ENCODE measurements at places on chromosomes 3 and 15.

GRCh38 chr15:70023769-70024491, 73.8 kb downstream of the TLE3 start:
- no peak for DNase-seq

DNA sequence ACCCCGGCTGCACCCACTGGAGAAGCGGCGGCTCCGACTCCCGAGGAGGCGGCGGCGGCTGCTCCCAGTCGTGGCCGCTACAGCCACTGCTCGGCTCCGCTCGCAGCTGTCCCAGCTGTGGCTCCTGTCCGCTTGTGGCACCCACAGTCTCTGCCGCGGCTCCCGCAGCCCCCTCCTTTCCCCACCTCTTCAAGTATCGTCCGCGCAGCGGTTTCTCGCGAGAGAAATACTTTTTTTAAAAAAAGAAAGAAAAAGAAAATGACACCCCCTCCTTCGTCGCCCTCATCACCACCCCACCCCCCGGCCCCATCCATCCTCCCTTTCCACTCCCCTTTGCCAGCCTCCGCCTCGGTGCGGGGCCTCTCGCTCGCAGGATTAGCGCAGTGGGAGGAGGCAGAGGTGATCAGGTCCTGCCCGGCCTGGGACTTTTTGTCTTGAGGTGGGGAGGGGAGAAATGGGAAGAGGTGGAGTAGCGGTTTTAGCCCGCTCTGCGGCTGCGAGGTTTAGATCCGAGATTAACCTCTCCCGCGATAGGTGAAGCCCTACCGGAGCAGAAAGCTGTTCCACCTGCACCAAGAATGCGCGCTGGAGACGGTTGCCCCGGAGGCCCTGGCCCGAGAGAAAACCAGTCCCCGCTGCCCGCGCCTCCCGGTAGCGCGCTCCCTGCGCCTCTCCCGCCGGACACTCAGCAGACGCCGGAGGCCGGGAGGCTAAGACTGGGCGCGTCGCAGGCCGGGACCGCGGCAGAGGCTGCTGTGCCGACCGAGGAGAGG, at the start of gene FBN1:
Gene FBN1, minus strand, starts transcription at position 152 of the 773 bp plus-strand sequence. CDS start 940 bp downstream, outside the sequence.
- DNase-seq, result no peak

DNA sequence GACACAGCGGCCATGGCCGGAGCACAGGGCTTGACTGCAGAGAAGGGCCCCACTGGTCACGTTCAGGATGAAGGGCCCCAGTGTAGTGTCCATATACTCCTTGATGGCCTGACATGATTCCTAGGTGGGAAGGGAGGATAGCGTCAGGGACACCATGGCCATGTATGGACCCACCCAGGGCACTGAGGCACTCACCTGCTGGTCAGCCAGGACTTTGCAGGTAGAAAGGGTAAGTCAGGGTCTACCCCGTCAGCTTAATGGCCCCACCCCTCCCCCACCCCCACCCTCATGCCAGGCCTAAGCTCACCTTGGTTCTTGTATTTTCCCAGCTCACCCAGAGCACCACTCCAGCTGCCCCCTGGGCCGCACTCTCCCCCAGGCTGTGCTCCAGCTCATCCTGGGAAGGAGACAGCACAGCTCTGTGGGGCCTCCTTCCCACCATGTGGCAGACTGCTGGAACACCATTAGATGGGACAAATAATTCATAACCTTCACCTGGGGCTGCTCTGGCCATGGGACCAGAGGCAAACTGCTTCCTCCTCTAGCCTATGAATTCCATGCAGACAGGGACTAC, 1.6 kb upstream of the HYAL3 start:
- no peak for DNase-seq

DNA sequence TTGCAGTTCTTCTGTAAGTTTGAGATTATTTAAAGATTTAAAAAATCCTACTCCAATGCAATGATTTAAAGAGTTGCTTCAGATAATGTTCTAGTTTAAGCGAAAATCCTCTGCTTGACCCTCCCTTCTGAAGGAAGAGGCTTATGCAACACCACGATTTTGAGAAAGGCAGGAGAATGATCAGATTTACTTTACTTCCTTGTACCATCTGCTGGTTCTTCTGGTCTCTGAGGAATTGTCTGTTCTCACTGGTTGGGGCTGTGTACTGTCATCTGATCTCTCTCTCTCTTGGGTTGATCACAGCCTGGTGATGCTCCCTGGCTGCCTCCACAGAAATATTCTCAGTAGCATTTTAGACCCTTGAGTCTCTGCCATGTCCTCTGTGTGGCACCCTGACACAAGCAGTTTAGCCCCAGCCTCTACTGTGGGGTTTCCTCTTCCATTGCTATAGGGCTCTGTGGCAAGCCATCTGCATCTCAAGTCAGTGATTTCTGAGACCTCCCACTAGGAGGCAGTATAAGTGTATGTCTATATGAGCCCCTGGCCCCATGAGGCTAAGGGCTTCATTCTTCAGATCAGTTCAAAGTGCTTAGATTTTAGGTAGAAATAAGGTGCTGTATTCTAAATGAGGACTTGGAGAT, 50.8 kb upstream of the PLAAT1 start:
- no peak for DNase-seq

- no peak for DNase-seq
These were observed 33.4 kb downstream of the FEM1B start for GRCh38 chr15:68310804-68311463.

Measured in activated naive CD4-positive, alpha-beta T cell (primary cell).